ENCODE measurements at places on chromosomes 1 and 21.

- DNase-seq = peak; percentile 51
Observed at GRCh38 chr1:201703621-201704438, 125.1 kb upstream of the IPO9 start.

DNA sequence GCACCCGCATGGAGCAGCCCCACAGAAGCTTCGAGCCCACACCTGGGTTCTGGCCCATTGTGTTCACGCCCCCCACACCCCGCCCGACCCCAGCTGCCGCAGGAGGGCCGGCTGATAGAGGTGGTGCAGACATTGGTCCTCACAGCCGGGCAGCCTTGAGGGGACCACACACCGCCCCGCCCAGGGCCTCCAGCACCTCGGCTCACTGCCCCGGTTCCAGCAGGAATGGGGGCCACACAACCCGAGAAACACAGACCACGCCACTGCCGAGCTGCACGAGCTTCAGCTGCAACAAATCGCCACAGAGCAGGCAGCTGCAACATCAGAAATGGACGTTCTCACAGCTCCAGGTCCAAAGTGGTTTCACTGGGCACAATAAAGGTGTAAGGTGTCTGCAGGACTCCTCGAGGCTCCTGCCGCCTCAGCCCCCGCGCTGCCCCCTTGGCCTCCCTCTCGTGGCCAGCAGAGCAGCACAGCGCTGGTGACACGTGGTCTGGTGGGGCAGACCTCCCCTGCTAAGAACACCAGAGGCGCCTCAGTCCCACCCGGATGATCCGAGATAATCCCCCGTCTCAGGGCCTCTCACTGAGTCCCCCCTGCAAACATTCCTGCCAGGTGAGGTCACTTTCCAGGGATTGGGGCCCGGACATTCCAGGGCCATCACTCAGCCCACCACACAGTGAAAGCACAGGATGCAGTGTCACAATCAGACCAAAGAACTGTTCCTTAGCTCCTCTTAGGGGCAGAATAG is 62.3 kb upstream of the ADARB1 start:
- peak; percentile 72 for DNase-seq

DNA sequence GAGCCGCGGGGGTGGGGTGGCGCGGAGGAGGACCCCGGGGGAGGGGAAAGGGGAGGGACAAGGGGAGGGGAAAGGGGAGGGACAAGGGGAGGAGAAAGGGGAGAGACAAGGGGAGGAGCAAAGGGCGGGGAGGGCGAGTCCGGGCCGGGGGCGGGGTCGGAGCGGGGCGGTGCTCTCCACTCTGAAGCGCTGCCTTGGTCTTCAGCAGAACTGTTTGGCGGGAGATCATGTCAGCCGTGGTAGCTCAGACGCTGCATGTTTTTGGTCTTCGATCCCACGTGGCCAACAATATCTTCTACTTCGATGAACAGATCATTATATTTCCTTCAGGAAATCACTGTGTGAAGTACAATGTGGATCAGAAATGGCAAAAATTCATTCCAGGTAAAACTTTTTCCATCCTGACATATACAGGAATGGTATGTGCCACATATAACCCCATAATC is 420 bp downstream of the CFAP57 start:
- peak; percentile 76 for DNase-seq

GRCh38 chr1:11595285-11595684 is 58.9 kb downstream of the FBXO2 start:
- no peak for DNase-seq

- no peak for DNase-seq
Observed at GRCh38 chr1:116268211-116268610, 104.8 kb upstream of the ATP1A1 start.

GRCh38 chr1:181141431-181141910 is 53.0 kb downstream of the IER5 start:
- peak; percentile 67 for DNase-seq

- no peak for DNase-seq
Observed at GRCh38 chr1:16088996-16089395, 15.5 kb upstream of the FAM131C start.

DNA sequence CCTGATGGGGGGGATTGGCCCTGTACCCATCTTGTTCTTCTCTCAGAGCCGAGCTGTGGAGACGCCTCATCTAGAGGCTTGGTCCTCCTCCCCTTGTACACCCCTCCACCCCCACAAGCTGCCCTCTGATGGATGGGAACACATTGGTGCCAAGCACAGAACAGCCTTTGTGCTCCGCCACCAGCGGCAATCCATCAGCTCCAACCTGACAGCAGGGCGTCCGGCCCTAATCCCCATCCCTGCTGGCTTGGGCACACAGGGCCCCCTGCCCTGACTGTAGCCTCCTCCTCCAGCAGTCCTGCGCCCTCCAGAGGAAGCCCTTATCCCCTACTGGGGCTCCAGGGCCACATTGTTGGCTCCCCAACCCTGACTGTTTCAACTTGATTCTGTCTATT is 3.8 kb upstream of the MYOG start:
- DNase-seq = peak; percentile 41

DNA sequence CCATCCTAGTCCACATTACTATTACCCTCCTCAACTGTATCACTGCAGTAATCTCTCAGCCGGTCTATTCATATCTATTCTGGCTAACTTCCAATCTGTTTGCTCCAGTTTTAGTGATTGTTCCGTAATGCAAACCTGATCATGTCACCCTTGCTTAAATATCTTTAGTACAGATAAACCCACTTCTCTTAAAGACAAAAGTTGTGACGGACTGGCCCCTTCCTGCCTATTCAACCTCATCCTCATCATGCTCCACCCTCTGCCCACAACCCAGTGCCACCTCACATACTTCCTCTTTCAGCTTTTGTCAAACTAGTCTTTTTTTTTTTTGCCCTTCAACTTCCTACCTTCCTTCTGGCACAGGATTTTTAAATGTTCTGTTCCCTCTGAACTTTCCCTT is 2.8 kb upstream of the C1orf162 start:
- DNase-seq = no peak

DNA sequence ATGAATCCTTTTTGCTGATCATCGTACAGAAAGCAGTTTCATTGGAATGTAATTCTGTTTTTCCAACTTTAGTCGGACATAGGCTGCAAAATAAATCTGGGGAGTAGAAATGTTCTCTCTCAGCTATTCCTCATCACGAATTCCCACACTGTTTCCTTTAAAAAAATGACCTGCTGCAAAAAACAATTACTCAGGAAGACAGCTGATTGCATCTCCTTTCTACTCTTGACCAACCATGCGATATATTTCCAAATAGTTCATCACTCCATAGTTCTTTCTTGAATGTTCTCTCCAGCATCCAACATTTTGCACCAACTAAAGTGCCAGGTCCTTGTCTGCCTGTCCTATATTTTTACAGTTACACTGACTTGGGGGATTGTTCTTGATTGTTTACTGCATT is 96.4 kb downstream of the S1PR1 start:
- DNase-seq = no peak

DNA sequence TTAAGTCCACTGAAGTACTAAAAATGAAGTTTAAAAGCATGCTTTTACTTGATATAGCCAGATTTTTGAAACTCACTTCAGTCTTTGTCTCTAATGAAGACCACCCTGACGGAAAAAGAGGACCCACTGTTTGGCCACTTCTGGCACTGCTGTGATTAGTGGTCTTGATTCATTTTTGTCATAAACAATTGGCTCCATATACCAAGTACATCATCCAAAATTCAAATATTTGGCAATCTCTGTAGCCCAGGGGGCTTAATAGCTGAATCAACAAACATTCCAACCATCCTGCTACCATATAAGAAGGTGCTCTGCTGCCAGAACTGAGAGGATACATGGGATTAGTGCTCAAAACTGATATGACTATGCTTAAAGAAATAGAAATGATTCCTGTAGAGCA is 156.0 kb downstream of the COL24A1 start:
- DNase-seq = no peak

GRCh38 chr1:222877854-222878253 is 63.0 kb downstream of the DISP1 start:
- no peak for DNase-seq
